ENCODE measurements at places on chromosomes 2 and 18.

- no peak for DNase-seq
Measured at GRCh38 chr2:127584516-127585033, 49.1 kb downstream of the MYO7B start.

GRCh38 chr2:75432761-75433361, 127.9 kb downstream of the EVA1A start:
- no peak for DNase-seq

GRCh38 chr18:37563931-37564392, 1.6 kb downstream of the CELF4 start:
- no peak for DNase-seq

- DNase-seq, result no peak
Measured at GRCh38 chr2:6545336-6545735, 320.4 kb downstream of the CMPK2 start.

GRCh38 chr2:55916473-55917049, 7.0 kb downstream of the EFEMP1 start:
- no peak for DNase-seq

- DNase-seq, result peak; percentile 68
Measured at GRCh38 chr18:6561420-6561861, 146.7 kb upstream of the L3MBTL4 start.
